Fibroblast of upper back skin (primary cell): ENCODE measurements at places on chromosomes 3 and 15.

DNA sequence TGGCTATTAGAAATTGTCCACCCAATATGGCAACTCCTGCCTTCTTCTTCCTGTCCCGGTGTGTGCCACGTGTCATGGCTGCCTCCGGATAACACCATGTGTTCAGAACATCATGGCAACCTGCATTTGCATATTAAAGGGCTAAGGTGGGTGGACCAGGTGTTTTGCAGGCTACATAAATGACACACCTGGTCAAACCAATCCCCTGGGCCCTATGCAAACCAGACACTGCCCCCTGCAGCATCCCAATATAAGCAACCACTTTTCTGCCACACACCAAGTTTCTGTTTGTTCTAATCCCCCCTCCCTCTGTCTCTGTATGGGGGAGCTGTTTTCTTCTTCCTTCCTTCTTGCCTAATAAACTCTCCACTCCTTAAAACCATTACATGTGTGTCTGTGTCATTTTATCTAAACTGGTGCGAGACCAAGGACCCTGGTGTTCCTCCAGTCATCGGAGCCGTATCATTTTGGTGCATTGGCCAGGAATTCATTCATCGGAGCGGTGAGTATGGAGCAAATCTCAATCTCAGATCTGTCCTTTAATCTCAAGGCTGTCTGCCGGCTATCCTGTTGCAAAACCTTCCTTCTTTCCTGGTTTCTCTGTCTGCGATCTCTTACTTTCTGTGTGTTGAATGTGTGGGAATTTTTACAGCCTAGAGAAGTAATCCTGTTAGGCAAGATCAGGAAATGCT is 44.5 kb downstream of the NCEH1 start:
- no peak for DNase-seq

DNA sequence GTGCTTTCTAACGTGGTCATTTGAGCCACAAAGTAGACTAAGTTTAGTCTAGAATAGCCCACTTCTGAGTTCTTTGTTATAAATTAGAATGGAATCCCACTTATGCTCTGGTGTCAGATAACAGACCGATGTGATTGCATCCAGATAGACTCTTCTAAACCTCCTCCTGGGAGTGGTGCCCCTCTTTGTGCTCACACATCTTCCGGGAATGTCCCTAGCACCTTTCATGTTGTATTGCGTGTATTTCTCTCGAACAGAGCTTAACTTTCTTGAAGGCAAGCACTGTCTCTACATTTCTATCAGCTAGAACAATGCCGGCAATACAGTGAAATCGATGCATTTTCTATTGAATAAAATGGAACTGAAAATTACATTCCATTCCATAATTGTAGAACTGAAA is 23.0 kb downstream of the CP start:
- peak; percentile 73 for DNase-seq

DNA sequence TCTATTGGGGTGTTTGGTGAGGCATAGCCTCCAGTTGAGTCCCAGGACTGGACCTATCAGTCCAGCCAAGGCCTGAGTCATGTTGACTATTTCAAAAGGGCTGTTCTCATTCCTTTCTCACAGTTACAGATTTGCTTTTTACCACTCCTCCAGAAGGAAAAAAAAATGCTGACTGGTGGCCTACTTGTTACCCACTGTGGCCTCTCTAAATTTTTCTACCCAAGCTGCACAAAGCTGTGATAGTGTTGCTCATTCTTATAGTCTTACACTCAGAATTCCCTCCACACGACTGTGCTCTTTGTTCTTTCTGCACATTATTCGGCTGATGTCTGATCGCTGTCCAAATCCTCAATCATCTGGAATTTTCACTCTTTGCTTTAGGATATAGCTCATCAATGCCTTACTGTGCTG is 1142.2 kb downstream of the IGSF11 start:
- DNase-seq = peak; percentile 53

- peak; percentile 41 for DNase-seq
Observed at GRCh38 chr15:68512598-68512997, 66.2 kb upstream of the CORO2B start.

GRCh38 chr15:96264801-96265515 is 65.5 kb upstream of the NR2F2 start:
- peak; percentile 47 for DNase-seq

DNA sequence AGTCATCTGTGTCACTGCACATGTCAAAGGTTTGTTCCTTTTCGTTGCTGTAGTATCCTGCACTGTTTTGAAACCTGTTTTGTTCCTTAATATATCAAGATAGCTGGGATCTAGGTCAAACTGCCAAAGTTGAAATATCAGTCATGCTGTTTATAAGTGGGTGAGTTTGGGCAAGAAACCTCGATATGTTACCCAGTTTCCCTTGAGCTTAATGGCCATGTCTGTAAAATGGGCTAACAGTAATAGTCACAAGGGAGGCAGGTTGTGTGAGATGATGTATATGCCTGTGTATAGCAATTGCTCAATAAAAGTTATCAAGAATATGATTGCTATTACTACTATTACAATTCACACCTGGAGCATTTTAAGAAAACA is 57.1 kb downstream of the BHLHE40 start:
- no peak for DNase-seq

DNA sequence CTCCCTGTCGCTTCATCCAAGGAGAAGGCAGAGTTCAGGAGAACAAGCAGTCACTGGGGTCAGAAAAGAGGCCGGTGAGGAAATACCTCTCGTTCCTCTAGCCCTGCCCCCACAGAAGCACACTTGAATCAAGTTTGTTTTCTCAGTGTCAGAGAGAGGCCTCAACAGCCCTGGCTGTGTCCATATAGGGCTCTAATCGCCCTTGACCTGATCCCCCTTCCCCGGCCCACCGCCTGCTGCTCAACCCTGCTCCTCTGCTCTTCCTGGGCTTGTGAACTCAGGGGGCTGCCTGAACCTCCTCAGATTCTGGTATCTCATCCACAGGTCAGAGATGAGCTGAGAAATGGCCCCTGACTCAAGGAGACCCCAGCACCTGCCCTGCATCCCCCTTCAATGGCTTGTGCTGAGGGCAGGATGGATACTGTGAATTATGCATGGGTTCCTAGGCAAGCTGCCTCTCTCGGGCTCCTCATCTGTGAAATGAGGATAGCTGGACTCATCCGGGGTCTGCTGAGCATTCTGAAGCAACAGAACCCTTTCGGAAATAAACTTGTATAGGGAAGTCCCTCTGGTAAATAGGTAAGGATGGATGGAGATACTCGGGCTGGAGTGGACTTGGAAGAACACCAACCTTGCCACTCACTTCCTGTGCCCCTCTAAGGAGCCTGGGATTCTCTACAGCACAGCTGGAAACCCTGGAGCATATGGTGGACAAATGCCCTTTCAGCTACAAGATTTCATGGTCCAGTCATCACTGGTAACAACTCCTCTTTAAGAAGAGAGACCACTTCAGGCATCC is 147.5 kb downstream of the STT3B start:
- peak; percentile 9 for DNase-seq

GRCh38 chr3:111227216-111227615 is 155.6 kb downstream of the NECTIN3 start:
- DNase-seq = peak; percentile 75

DNA sequence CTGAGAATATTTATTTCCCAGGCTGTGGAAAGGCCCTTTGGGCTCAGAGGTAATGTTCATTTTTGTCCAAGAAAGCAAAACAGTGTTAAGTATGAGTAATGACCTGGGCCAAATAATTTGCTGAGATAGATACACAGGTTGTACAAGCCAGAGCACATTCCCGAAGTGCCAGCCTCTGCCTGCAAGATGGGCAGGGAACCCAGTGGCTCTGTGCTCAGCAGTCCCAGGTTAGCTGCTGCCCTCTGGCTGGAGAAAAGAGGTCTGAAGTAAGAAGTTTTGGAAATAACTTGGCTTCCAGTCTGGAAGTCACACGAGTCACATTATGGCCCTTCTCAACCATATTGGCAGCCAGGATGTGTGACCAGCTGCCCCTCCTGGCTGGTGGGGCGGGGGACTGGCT is 20.2 kb downstream of the MYZAP start:
- DNase-seq = no peak

GRCh38 chr3:33317963-33318709 is 40.9 kb downstream of the FBXL2 start:
- DNase-seq = no peak
